Right renal cortex interstitium (tissue), 3 donors: ENCODE measurements at places on chromosomes 5 and 9. TPM values are rescaled to one million over a fixed set of nuclear protein-coding genes. Genes with fewer than 3 reads are reported as not detected.

GRCh38 chr9:129021091-129021490 is 7.0 kb downstream of the SH3GLB2 start:
- no peak for DNase-seq

Gene TEX48
- polyA plus RNA-seq = not detected

DNA sequence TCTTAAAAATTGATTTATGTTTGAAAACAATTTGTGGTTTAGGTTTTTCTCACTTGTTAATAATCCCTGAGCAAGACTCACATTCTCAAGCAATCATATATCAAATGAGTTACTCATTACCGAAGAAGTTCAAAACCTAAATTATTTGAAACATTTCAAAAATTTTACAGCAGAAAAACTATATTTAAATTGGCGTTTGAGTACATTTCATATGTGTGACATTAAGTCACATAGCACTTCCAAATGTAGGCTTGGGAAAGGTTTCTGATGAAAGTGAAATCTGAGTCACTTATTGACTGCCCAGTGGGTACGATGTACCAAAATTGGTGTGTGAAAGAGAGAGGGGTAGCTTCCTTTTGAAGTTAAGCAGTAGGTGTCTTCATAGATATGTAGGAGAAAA is 411.4 kb upstream of the SGCD start:
- DNase-seq = no peak

Gene SUSD3
- polyA plus RNA-seq = 7.6 TPM

DNA sequence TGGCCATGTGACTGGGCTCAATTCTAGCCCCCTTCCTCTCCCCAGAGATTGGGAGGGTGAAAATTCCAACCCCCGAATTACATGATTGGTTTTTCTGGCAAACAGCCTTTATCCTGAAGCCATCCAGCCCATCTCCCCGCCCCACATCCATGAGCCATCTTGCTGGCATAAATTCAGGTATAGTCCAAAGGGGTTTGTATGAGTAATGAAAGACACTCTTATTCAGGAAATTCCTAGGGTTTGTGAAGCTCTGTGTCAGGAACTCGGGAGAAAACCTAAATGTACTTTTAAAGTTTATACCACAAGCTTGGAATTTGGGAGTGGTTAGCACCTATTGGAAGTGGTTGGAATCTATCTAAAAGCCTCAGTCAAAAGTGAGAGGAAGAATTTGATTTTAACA is 80.6 kb upstream of the SIMC1 start:
- DNase-seq = no peak

DNA sequence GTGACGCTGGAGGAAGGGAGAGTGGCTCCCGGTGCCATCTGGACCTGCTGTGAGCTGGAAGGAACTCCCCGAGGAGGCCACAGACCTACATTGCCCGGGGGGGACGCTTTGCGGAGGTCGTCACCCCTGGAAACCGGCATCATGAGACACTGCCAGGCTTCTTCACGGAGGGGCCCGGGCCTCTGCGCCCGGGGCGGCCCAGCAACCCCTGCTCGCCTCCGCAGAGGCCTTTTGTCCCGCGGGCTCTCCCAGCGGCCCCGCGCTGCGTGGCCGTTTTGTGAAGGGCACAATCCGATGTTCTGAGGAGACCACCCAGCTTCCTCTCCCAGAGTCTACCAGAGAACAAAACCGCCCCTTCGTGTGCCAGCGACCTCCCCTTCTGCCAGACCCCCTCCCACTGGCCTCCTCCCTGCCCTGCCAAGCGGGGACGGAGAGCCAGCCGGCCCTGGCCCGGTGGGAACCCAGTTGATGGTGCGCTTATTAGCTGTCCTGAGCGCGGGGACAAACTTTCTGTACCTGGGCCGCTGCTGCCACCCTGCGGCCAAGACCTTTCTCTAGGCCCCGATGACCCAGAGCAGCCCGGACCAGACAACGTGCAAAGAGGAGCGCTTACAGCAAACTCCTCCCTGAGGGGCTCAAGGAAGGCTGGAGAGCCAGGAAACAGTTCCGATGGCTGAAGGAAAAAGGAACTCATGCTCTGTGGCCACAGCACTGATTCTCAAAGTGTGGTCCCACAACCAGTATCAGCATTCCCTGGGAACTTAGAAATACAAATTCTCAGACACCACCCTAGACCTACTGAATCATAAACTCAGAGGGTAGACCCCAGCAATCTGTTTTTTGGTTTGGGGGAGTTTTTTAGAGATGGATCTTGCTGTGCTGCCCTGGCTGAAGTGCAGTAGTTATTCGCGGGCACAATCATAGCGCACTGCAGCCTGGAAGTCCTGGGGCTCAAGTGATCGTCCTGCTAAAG is 86.7 kb downstream of the SLC1A3 start:
- DNase-seq = no peak

Gene HAUS6
- polyA plus RNA-seq = 18.3 TPM

GRCh38 chr5:1840741-1841521 is 39.7 kb downstream of the NDUFS6 start:
- no peak for DNase-seq

DNA sequence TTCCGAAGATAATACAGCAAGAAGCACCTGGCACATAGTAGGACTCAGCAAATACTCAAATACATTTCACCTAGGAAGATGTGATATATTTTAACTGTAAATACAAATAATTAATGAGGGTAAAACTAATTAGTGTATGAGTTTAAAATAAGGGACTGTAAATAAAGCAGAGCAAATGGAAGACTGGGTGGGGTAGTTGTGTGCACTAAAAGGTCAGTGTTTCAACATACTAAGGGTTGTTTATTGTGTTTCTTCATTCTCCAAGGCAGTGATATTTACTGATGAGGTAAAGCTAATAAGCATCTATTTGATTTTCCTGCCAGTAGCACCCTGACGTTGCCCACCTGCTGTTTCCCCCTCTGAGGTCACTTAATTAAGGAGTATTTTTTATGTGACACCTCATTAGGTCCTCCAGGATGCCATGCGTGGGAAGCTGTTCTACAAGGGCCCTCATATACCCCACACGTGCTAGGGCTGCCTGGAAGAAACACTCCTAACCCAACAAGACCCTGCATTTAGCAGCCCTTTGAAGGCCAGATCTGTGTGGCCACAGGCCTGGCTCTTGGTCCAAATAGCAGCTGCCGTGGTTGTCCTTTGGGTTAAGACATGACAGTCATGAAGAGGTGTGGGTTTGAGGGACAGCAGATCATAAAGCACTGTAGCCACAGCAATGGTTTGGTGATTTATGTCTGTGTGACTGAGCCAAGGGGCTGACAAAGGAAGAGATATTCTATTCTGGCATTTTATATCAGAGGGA is 97.5 kb upstream of the RPS23 start:
- DNase-seq = no peak

DNA sequence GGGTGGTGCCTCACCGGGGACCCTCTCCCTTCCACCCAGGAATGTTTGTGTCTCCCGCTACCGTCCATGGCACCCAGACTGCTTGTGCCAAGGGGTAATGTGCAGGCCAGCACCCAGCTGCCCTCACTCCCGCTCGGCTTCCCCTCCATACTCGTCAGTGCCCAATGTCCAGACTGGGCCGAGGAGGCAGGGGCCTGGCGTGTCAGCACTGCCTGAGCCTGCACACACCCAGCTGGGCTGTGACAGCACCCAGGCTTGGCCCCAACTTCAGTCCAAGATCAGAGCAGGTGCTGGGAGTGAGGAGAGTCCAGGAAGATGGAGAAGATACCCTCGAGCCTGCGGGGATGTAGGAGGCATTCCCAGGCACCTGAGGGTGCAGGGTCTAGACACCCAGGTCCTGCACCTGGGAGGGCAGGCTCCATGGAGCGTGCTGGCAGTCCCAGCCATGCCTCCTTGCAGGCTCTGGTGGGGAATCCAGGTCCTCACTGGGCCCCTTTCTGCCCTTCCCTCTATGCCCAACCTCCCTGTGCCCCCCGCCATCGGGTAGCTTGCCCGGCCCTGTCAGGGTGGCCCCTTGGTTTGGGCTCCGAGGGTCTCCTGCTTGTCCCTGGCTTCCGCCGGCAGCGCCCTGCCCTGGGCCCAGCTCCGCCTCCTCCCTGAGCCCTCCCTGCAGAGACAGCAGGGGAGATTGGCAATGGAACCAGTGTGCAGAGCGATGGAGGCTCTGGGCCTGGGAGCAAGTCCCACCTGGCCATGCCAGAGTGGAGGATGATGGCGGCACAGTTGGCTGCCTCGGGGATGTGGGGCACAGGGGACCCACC is 250.8 kb upstream of the EDIL3 start:
- no peak for DNase-seq

DNA sequence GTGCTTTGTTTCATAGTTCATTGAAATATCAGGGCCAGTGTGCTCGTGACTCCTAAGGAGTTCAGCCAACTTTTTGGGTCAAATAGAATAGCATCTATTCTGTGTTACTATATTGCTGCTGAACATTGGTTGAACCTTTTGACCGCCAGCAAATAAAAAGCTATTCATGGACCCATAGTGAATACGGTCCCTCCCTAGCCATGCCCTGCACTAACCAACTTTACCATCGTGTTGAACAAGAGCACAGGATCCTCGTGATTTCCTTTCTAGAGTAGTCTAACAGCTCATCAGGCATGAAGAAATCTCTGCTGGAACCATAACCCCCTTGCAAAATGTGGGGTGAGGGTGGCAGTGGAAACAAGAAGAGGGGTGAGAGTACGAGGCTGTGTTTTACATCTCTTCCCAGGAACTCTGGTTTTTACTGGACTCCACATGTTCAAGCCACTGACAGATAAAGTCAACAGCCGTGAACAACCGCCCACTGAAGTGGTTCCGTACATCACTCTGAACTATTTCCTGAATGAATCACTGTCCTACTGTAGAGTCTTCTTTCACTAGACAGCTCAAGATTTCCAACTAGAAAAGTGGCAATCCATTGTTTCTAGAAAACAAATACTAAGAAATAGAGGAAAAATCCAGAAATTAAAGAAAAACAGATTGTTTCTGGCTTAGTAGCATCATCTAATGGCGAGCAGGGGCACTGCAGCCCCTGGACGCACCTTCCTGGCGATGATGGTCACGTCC is 70.1 kb upstream of the SPATA31E1 start:
- no peak for DNase-seq

- no peak for DNase-seq
Measured at GRCh38 chr5:134603059-134603458, 29.6 kb downstream of the SAR1B start.

DNA sequence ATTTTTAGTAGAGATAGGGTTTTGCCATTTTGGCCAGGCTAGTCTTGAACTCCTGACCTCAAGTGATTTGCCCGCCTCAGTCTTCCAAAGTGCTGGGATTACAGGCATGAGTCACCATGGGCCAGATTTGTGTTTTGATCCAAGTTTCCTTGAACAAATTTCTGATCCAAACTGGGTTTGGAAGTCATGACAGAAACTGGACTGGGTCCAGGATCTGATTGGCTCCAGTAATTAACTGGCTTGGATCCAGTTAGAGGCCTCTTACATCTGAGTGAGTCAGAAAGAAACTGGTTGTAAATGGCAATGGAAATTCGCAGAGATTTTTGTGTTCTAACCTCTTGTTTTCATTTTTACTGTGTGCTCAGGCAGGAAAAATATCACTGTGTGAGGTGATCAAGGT is 141.6 kb downstream of the SLC25A46 start:
- DNase-seq = no peak

Gene FOXD4
- polyA plus RNA-seq = 0.25 TPM
